ENCODE measurements at places on chromosomes 12 and 14. TPM values are rescaled to one million over a fixed set of nuclear protein-coding genes. Genes with fewer than 3 reads are reported as not detected.
A peak's percentile ranks its signal among the peaks of the same experiment; 100 is the strongest.

- no peak overlapping the region for H3K27ac ChIP-seq
- H3K36me3 ChIP-seq: no peaks in the 10 kb centered on the region
- peaks cover 21% of the 10 kb centered on the region for H3K27me3 ChIP-seq
- no peaks in the 10 kb centered on the region for H3K4me1 ChIP-seq
- H3K4me3 ChIP-seq: no peak overlapping the region
Observed at GRCh38 chr14:60061371-60061770, 30.4 kb upstream of the PCNX4 start.

DNA sequence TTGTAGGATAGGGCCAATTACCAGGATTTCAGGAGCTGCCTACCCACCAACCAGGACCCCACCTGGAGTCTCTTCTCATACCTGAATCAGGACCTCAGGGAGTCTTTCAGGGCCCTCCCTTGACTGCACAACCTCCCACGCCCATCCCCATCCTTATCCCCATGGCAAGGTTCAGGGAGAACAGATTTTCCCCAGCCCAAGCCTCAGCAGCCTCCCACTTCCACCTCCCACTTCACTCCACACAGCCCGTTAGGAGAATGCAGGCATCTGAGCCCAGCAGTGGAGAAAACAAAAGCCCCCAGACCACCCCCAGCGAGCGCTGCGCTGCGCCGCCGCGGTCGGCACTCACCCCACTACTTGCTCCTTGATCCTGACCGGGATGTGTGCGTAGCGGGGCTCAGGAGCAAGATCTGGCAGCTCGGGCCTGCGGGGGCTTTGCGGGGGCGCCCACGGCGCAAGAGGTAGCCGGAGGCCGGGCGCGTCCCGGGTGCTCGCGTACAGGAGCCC lies 1.4 kb downstream of the B4GALNT1 start:
- peak overlapping the region; percentile 20 for H3K4me3 ChIP-seq
- no peak for DNase-seq
- H3K27me3 ChIP-seq: peaks cover 67% of the 10 kb centered on the region
- peaks cover 17% of the 10 kb centered on the region for H3K4me1 ChIP-seq
- H3K27ac ChIP-seq: no peak overlapping the region

DNA sequence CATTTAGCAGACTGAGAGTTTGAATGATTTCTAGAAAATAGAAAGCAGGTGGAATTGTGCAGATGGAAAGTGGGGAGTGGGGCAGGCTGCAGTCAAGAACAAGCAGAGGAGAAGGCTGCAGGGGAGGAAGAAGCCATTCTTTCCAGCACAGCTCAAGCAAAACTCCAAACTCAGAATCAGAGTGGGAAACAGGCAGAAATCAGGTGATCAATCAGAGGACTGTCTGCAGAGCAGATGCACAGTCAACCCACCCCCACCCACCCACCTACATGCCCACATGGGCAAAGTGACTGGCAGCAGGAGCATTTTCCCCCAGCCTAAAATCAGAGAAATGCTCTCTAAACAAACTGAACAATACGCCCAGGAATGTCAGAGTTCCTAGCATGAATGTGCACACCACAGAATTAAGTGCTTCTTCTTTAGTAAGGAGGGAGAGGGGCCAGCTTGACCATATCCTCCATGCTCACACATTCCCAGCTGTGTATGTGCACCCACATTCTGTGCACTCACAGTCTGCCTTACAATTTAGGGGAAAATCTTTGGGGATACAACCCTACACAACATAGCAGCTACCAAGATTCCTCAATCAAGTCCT lies 194.1 kb upstream of the PLEKHA5 start:
- no peaks in the 10 kb centered on the region for H3K36me3 ChIP-seq
- H3K4me3 ChIP-seq: no peak overlapping the region
- no peak for DNase-seq
- no peaks in the 10 kb centered on the region for H3K4me1 ChIP-seq
- H3K27me3 ChIP-seq: no peaks in the 10 kb centered on the region

- no peaks in the 10 kb centered on the region for H3K27me3 ChIP-seq
- H3K4me3 ChIP-seq: no peak overlapping the region
- H3K36me3 ChIP-seq: no peaks in the 10 kb centered on the region
- DNase-seq: no peak
- H3K4me1 ChIP-seq: peaks cover 2% of the 10 kb centered on the region
Observed at GRCh38 chr12:24226745-24227350, 277.4 kb upstream of the SOX5 start.

DNA sequence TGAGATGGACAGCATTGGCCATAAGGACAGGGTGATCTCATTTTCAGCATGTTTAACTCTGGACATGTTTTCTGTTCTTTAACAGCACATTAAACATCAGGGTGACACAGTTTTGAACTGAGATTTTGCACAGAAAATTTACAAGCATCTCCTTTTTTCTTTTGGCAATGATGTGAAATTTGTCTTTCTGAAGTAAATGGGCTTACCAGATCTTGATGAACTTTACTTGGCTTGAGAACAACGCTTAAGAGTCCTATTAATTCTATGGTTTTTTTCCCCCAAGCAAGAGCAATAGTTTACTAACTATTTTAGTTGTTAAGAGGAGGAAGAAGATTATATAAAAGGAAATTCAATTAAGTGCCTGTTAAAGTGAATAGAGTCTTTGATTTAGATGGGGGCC lies 491.0 kb downstream of the SNAPC1 start:
- no peak overlapping the region for H3K27ac ChIP-seq
- no peaks in the 10 kb centered on the region for H3K4me1 ChIP-seq
- no peaks in the 10 kb centered on the region for H3K27me3 ChIP-seq
- no peak for DNase-seq
- no peak overlapping the region for H3K4me3 ChIP-seq

ST8SIA1 gene
- total RNA-seq: 2.7 TPM
